ENCODE measurements at places on chromosomes 2 and 18.

DNA sequence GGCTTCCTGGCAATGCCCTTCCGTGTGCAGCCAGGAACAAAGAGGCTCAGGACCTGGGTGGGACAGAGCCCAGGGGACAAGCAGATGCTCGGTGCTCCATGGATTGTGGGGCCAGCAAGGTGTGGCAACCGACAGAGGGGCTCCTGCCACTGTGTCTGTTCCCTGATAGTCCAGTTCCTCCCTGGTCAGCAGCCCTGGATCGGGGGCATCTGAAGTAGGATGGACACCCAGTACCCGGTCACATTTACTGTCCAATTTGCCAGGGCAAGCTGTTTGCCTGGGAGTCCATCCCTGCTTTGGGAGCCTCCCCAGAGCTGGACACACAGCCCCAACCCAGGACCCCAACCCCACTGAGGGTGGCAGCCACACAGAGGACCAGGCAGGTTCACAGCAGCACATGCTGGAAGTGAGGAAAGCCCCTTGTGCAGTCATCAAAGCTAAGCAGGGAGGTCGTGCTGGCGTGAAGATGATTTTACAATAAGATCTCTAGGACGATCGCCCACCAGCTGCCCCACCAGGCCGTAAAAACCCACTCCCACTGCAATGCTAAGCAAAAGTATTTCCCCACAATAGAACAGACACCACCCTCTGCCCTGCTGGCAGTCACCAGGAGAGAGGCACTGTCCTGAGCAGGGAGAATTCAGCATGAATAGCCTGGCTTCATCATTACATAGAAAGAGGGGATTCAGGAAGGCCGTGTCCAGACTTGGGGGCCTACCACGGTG is 141.7 kb downstream of the NDUFA10 start:
- DNase-seq, result no peak

- no peak for DNase-seq
These were observed 1228.3 kb upstream of the FAM98A start for GRCh38 chr2:34827398-34827797.

DNA sequence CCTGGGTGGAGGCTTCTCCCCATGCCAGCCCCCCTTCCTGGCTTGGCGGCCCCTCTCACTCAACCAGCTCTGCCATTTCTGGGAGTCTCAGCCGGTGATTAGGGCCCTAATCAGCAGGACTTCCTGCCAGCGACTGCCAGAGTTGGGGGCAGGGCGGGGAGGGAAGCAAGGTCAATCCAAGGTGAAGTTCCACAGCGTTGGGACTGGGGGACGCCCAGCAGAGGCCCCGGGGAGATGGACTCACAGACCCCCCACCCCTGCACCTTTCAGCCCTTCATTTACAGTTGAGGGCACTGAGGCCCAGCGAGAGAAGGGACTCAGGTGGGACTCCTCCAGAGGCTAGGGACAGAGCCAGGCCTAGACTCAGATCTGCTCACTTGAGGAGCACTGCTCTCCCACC is 65.3 kb downstream of the TNS1 start:
- DNase-seq, result no peak

DNA sequence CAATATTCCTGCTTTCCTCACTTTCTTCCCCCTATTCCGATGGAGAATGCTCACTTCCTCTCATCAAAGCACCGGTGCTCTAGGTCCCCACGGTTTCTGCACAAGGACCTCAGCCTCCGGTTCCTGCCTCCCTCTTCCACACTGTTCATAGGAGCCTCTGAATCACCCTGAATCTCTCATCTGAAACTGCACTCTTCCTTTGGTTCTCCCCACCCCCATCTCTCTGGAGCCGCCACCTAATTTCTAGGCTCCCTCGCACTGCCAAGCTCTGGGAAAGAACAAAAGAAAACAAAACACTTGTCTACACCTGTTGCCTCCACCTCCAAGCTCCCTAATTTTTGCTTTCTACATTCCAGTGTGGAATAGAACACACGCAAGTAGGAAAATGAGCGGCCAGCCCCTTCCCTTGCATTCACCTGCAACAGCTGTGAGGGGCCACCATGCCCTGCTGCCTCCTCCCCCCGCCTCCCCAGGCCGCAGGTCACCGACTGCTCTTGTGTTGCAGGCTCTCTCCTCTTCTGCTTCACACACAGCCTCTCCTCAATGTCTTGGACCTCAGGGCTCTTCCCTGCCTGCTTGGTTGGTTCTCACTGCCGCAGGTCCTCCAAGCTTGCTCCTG is 9.6 kb downstream of the FBXO15 start:
- no peak for DNase-seq

DNA sequence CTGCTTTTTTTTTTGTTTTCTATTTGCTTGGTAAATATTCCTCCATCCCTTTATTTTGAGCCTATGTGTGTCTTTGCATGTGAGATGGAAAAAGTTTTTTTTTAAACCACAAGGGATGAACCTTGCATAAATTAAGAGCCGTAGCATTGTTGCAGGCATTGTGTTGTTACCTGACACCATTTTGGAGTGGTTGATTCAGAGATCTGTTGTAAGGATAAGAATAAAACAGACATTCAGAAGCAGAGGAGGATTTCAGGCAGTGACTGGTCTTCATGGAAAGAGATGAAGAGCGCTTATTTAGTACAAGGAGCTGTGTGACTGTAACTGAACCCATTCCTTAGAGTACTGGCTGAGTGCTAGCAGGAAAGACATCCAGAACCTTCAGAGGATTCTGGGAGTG is 101.2 kb downstream of the LTBP1 start:
- no peak for DNase-seq

GRCh38 chr2:219871351-219871750 is 243.9 kb downstream of the SLC4A3 start:
- no peak for DNase-seq

- DNase-seq, result no peak
These were observed 49.2 kb downstream of the CYB5A start for GRCh38 chr18:74242438-74243096.

DNA sequence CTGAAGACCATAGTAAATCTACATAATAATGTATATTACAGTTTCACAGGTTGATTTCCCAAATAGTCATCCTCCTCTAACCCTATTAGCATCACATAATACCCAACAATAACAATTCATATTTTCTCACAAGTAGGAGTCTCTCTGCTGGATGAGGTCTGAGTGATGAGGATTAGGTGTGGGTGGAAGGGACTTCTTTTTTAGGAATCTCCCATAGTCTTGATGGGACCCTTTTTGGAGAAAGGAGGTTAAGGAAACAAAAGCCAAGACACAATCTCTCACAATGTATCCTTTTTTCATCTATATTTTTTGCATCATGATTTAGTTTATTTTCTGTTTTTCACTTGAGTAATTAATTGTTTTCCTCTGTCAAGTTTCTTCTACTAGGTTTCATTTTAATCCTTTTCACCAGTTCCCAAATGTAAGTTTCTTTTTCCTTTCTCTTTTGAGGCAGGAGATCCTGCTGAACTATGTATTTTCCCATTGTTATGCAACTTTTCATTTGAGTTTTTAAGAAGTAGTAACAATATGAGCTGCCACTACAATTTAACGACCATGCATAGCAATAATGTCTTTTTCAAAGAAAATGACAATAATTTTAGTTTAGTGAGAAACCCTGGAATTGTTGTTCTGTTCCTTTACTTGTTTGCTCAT is 2.5 kb upstream of the IFIH1 start:
- DNase-seq, result no peak

DNA sequence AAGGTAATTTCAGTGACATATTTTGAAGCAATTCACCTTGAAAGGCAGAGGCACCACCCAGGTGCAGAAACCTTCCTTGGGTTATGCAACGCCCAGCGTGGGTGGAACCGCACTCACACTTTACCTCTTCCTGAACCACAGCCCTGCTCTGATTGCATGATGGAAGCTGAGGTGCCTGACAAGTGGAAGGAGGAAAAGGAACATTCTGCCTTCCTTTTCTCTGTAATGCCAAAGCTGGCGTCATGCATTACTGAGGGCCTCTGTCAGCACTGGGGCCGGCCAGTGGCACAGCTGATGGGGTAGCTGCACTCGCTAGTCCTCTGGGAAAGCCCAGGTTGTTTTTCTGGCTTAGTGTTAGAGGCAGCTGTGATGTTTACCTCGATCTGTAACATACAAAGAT is 266.5 kb downstream of the NEDD4L start:
- peak; percentile 50 for DNase-seq

DNA sequence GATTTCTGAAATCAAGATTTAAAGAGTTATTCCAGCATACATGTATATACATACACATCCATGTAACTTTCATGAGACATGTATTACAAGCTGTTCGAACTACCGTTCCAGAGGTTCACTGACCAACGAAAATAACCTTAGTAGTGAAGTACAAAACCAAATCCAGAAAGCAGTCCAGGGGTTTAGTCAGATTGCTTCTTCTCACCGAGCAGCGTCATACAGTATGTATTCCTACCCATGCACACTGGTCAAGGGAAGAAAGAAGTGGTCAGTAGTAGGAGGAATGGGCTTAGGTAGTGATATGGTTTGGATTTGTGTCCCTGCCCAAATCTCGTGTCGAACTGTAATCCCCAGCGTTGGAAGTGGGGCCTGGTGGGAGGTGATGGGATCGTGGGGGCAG is 45.3 kb downstream of the E2F6 start:
- no peak for DNase-seq

Data from stimulated activated CD4-positive, alpha-beta T cell treated with anti-CD3 and anti-CD28 coated beads, Interleukin-4, amount 100 ng/mL, for 1 hour (primary cell).